ENCODE measurements at places on chromosomes 6 and 20.

DNA sequence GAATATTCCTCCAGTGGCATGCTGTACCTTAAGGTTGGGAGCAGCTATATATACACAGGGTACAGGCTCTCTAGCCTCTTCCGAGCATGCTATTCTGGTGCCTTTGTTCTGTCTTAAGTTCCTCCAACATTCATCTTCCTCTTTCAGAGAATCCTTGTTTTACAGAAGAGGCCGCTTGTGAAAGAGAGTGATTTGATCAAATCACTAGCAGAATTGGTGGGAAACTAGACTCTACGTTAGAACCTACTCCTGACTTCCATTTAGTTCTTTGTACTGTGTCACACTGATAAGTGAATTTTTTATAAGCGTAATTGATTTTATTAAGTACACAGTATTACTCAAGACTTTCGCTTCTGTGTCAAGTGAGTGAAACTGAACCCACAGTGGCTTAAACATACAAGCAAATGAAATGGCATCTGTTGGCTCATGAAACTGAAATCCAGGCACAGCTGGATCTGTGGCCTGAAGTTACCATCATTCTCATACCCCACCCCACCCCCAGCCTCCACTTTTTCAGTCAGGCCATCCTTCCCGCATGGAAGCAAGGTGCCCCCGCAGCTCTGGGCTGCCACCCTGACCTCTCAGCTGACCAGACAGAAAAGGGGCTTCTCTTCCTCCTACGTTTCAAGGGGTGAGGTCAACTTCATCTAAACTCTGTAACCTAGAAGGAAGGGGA is 102.3 kb downstream of the RPP40 start:
- DNase-seq: no peak

- DNase-seq: no peak
These were observed 46.6 kb upstream of the PTGIS start for GRCh38 chr20:49614338-49615050.

GRCh38 chr6:32692019-32692418 is 25.6 kb upstream of the HLA-DQB1 start:
- peak; percentile 75 for DNase-seq

- peak; percentile 87 for DNase-seq
These were observed 46.3 kb downstream of the OR2B2 start for GRCh38 chr6:27865850-27866356.

- peak; percentile 20 for DNase-seq
These were observed 185.6 kb upstream of the CST7 start for GRCh38 chr20:24763386-24764026.

DNA sequence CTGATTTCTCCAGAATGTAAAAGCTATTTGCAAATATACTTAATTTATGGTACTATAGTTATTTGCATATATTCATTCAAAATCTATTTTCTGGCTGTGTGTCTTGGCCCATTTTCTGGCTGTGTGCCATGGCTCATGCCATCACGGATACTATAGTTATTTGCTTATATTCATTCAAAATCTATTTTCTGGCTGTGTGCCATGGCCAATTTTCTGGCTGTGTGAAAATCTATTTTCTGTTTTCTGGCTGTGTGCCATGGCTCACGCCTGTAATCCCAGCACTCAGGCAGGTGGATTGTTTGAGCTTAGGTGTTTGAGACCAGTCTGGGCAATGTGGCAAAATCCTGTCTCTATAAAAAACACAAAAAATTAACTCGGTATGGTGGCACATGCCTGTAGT is 28.9 kb upstream of the RIPK1 start:
- DNase-seq: no peak

GRCh38 chr20:49281913-49282467 is 4.1 kb upstream of the ZNFX1 start:
- DNase-seq: peak; percentile 51

DNA sequence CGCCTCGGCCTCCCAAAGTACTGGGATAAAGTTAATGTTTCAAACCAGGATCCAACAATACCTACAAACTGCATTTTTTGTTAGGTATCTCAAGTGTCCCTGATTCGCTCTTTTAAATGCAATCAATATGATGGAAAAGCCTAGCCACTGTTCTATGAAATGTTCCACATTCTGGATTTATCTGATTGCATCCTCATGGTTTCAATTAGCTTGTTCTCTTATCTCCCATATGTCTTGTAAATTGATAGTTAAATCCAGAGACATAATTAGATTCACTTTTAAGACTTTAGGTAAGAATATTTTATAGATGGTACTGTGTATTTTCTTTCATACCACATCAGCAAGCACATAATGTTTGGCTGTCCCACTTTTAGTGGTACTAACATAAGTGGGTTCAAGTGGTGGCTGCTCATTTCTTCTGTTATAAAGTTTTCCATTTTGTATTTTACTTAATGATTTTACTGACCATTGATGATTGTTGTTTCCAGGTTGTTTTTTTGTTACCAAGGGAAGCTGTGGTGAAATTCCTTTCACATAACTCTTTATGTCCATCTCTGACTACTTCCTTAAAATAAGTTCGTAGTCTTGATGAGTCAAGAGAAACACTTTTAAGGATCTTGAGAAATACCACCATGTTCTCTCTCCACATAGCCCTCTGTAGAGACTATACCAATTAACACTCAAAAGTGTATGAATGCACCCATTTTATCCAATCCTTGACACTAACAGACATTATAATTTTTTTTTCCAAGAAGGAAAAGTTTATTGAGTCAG is 40.5 kb downstream of the RNGTT start:
- DNase-seq: no peak

GRCh38 chr20:47196091-47197081 is 160.1 kb downstream of the ZMYND8 start:
- DNase-seq: peak; percentile 95
